ENCODE measurements at places on chromosomes 16 and 17.

DNA sequence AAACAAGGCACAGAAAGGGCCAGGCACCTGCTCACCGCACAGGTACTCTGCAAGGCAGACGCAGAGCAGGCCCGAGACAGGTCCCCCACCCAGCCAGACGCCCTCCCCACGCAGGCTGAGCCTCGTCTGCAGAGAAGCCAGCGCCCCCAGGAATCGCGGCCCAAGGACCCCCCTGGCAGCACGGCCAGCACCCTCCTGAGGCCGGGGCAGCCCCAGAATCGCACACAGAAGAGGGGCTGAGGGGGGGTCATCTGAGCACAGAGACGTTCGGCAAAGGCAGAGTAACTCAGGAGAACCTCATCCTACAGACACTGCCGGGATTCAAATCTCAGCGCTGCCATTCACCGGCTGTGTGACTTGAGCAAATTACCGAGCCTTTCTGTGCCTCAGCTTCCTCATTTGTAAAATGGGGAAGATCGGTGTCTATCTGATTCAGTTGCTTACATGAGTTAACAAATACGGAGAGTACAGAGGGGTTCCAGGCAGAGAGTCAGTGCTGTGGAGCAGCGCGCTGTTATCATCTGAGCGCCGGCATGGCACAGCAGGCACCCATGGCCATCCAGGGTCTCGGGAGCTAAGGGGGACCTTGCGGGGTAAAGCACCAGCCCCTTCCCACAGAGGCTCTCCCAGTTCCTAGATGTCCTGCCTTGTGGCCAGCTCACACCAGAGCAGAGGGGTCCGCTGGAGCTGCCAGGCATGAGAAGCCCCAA is 10.4 kb downstream of the EMC6 start:
- DNase-seq = no peak

- peak; percentile 75 for DNase-seq
Observed at GRCh38 chr17:79023886-79024771, at the start of gene C1QTNF1. TSS of gene C1QTNF1 (plus strand) at chr17:79024169. CDS start at chr17:79043969, 19,800 bp downstream.

DNA sequence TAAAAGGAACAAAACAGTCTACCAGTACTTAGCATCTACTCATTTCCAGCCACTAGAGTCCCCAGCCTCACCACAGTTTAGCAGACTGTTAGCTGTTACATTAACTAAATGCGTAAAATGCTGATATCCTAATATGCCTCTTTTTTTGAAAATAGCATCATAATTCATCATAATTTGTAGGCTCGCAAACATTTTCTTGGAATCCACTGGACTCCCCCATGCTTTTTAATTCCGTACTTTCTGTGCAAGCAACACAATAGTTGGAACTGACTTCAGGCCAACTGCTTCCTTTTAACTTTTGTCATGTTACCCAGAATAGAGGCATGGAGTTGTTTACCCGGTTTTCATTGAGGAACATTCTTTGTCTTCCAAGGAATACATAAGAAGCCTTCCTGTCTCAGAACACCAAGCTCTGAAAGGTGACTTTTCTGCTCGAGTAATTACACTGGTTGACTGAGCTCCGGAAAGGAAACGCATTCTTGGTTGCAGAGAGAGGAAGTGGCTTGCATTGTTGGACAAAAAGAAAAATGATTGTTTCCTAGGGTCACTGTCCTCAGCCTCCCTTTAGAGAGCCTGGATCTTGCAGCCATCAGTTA is 30.9 kb upstream of the SEC14L1 start:
- no peak for DNase-seq

GRCh38 chr17:6078458-6078871 is 8.3 kb downstream of the WSCD1 start:
- DNase-seq = no peak

DNA sequence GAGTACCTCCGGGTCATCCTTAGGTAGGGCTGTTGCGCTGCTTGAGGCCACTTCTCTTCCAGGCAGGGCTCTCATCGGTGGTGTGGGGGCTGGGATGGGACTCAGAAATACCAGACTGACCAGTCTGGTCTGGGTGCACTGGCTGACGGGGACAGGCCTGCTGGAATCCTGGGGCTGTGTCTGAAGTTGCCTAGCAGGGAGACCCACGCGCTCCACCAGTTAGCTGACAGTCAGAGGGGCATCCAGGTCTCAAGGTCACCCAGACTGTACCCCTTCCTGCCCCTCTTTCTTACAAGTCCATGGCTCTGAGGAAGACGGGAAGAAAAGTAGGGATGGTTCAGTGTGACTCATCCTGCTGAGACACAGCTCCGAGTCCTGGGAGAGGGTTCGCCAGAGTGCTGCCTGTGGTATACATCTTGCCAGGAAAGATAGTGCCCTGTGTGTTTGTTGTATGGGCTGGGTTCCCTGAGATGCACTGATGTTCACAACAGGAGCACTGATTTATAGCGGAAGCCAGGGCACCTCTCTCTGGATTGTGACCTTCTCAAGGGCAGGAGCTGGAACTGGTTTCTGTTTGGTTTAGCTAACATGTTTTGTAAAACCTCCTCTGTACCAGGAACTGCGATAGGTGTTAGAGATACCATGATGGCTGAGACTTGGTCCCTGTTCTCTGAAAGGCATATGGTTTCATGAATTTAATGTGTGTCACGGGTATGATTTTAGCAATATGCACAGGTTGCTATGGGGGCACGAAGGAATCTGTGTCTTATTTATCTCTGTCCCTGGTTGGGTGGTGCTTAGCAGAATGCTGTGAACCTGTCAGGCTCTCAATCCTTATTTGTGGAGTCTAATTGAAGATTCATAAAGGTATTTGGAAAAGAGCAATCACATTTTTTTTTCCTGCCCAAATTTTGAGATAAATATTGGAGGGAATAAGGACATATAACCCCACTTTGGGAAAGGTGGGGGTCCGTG is 97.5 kb downstream of the OR1D5 start:
- no peak for DNase-seq

DNA sequence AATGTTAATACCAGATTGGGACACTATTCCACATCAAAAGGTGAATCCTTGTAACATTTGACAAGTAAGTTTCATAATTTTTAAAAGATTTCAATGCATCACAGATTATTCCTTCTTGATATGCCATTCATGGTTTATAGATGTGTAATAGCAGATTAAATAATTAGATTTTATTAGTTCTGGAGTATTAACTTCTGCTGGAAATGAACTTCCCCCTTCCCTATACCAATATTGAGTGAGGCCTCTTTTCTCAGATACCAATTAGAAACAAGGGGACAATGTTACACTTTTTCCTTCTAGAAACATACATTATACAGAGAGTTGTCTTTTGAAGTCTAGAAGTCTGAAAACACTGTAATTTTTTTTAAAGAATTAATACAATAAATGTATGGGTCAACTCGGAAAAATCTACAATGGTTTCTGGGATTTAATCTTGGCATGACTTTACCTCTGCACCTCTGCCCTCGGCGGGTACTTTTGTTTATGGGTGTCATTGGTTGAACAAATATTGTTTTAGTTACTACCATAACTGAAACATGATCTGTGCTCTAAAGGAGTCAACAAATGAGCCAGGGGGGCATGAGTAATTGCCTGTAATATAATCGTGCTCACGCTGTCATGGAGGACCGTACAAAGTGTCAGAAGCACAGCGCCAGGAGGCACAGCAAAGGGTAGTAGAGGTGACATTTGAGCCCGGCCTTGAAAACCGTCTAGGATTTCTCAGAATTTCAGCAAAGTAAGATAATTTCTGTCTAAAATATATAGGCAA is 8.2 kb downstream of the LRRC37B start:
- DNase-seq = peak; percentile 31

DNA sequence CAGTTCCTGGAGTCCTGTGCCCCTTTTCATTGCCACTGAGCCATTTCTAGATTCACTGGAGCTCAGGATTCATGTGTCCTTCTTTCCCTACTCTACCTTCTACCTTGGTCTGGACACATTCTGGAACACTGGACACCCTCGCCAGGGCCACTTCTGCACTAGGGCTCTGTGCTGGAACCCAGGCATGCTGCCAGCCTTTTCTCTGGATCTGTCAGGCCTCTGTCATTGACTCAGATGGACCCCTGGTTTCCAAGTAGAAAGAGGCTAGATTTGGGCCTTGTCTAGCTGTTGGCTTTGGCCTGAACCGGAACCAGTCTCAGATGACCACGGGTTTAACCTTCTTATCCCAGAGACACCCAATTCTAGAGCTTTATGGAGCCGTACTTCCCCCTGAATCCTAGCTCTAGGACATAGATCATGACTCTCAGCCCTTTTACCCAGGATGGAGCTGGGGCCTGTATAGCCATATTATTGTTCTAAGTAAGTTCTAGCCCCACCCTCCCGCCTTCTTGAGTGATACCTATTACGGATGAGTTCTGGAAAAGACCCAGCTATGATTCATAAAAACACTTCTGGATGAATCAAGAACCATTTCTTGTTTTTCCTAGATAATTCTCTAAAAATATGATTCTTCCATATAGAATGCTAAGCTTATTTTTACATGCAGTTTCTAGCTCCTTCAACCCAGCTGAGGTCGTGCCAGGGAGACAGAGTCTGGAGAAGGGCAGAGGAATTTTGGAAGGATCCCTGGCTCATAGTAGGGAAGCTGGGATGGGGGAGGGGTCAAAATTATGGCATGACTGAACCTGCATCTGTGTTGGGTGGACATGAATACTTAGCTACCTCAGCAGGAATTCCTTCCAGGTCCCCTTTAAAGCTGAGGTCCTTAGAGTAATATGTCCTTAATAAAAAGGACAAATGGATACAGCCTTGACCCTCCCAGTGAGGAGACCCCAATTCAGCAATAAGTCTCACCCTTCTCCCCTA is 1.1 kb upstream of the CHRNB1 start:
- no peak for DNase-seq

GRCh38 chr17:16494059-16494458 is 2.1 kb upstream of the LRRC75A start:
- no peak for DNase-seq

DNA sequence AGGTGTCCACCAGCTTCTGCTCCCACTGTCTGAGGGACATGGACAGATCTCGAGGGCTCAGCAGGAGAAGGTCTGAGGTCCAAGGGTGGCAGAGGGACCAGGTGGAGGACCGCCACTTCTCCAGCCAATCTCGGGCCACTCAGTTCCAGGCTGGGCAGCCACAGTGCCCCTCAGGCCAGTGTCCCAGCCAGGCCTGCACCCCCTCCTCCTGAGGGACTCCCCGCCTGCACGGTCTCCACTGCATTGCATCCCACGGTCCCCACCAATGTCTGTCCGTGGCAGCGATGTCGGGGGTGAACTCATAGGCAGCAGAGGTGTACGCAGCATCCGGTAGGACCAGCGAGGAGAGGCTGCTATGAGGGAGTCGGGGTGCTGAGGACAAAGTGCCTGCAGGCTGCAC is 64.2 kb upstream of the DOC2B start:
- DNase-seq = no peak

DNA sequence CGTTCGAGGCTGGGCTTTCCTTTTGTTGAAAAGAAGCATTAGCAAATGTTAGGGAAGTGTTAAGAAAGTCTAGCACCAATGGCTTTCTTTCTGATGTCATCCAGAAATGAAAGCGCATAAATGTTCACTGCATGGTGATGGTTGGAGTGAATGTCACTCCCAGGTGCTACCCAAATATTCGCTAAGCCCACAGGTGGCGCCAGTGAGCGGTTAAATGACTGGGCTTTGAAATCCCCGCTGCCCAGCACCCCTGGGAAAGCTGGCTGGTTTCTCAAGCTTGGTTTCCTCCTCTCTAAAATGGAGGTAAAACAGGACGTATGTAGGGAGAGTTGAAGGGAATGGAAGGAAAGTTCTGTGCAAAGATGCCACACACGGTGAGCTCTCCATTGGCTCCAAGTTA is 104.4 kb downstream of the IRX5 start:
- peak; percentile 76 for DNase-seq

Data from nephron progenitor cell (in vitro differentiated cells).